NCI-H2171 treated with DMSO at 0.1 percent for 48 hours (cell line): ENCODE measurements at places on chromosomes 5 and 9.

GRCh38 chr5:15510092-15510491 is 10.1 kb downstream of the FBXL7 start:
- no peak for DNase-seq

GRCh38 chr5:67012171-67012570 is 184.4 kb downstream of the CD180 start:
- DNase-seq = no peak

DNA sequence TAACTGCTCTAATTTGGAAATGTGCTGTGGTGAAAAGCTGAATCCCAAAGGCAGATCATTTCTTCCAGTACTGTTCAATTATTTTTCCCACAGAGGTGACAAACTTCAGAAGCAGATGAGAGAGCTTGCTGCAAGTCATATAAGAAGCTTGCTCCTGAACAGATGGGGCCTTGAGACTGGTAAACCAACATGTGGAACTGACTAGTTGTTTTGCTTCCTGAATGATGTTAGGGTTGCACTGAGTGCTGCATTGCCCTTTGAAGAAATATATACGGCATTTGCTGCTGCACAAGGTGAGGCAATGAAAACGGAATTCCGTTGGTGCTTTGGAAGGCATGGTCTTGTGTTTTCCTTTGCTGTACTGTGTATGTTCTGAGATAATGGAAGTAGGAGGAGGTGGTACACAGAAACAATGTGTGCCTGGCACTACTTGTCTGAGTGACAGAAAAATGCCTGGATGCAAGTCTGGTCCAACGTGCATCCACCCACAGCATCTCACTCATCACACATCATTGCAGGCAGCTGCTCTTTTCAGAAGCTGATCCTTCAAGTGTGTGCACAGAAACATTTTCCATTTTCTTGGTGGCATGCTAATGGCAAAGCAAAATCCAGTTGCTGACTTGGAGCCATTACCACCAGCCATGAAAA is 76.9 kb downstream of the ANKH start:
- DNase-seq = peak; percentile 68

- no peak for DNase-seq
These were observed 290.5 kb downstream of the DOCK8 start for GRCh38 chr9:504921-505740.

GRCh38 chr9:7899753-7900152 is 100.2 kb upstream of the DMAC1 start:
- DNase-seq = no peak

GRCh38 chr5:36363744-36364143 is 62.0 kb upstream of the RANBP3L start:
- no peak for DNase-seq

DNA sequence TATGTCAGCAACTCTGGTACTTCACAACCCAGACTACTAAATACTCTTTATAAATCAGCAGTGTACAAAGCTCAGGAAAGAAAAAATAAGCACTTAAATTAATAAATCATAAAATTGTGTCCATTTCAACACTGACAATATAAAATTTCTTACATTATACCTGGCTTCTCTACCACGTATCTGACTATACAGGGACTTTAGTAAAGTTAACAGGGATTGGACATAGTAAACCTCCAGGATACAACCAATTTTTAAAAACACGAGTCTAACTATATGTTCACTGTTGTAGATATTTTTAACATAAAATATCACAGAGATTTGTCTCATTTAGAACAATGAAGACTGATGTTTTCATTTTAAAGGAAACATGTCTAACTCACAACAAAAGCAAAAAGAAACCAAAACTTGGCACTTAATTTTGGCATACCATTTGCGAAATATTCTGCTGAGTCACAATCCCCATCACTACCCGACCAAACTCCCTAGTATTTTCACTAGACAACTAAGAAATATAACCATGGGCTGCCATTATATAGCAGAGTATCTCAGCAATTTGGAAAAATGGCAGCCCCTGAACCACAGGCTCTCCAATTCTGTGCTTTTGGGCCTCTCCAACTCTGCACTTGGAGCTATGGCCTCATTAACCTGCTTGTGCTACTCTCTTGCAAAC is 14.4 kb downstream of the FAM169A start:
- DNase-seq = no peak

DNA sequence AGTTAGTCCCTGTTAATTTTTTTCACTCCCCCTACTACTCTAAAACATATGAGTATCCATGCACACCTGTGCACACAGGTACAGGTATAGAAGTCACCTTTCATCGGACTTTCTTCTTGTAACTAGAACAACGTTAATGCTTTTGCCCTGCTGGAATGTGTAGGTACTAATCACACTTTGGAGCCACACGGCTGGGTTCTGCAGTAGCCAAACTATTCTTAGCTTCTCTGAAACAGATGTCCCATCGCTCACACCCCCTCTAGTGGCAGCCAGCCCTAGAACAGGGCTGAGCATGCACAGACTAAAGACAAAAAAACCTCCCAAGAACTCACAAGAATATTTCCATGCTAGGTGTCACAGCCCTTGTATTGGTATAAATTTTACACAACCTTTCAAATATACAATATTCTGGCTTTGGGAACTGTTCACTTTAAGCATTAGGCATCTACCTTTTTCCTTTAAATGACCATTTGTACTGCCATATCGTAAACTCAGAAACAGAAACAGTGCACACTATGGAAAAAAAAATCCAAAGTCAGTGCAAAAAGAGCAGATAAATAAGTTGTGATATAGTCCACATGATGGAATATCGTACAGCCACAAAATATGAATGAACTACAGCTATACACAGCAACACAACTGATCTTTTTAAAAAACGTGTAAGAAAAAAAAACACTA is 64.0 kb downstream of the RETREG1 start:
- peak; percentile 81 for DNase-seq

GRCh38 chr9:7405924-7406604 is 393.5 kb downstream of the DMAC1 start:
- no peak for DNase-seq

- no peak for DNase-seq
These were observed 170.1 kb downstream of the GADD45G start for GRCh38 chr9:89774858-89775370.

- DNase-seq = peak; percentile 59
These were observed 63.6 kb downstream of the RNF180 start for GRCh38 chr5:64229163-64229774.

DNA sequence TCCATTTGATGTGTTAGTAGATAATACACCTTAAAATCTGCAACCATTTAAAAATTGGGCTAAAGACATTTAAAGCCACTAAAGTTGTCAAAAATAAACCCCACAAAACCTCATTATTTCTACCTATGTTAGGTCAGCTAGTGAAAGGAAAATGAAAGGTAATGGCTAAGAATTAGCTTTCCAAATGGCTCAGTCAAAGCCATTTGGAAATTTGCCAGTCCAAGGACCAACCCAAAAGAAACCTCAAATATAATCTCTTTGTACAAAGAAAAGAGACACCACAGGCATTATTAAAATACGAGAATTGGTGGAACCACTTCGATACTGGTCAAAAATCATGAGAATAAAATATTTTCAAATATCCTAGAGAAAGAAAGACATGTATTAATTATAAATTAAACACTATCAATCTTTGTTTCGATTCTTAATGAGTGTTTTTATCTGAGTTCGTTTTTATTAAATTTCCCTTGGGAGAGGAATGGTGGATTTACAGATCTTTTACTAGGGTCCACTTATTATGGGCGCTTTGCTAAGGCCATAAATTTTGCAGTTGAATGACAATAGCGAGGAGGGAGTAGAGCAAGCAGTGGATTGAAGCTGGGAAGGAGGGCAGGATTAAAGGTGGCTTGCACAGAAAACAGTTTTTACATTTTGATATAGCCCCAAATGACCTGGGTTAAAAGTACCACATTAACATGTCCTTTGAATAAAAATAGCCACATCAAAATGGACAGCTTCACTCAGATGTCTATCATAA is 116.8 kb upstream of the SHB start:
- DNase-seq = no peak

DNA sequence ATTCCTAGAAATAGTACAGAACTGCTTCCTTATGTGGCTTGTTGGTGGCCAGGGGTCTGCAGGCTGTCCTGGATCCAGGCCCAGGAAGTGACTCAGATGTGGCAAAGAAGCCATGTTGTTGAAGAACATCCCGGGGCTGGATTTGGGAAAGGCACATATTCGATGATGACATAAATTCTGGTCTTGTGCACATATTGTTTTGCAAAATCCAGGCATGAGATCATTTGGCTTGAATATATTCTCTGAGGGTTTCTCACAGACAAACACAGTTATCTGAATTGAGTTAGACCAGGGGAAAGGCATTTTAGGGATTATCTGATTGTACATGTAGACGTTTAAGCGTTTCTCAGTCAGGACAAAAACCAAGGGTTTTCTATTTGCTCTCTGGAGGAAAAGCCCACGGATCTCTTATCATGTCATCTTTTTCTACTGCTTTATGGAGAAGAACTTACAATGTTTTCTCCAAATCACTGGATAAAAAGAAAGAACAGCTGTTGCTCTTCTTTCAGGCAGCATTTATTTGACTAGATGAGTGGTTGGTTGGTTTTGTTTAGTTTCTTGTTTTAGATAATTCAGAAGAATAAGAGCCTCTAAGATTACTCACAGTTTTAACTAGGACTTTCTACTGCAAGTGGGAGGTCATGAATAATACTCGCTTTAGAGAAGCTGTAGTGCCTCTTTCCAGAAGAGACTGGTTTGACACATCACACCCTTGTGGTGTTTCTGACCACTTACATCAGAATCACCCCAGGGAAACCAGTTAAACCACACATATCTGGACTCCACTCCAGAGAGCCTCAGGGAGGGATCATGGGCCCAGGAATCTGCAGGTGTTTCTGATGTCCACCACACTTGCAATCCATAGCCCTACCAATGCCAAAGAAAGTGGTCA is 29.5 kb upstream of the LHFPL2 start:
- no peak for DNase-seq

DNA sequence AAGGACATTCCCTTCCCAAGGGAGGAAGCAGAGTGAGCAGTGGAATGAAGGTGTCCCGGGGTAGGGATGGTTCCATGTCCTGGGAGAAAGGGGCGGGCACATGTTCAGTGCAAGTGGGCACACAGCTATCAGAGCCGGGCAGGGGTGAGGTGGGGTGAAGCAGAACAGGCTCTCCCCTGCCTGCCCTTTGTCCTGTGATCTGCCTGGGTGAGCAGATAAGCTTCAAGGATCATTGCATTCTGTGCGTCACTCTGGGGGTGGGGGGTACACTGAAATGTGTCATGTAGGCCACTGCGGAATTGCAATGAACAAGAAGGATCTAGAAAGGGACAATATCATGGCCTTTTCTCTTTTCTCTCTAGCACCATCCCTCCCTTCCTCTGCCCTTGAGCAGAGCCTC is 61.7 kb upstream of the SHB start:
- no peak for DNase-seq

GRCh38 chr5:15573590-15573989 is 73.6 kb downstream of the FBXL7 start:
- DNase-seq = no peak

DNA sequence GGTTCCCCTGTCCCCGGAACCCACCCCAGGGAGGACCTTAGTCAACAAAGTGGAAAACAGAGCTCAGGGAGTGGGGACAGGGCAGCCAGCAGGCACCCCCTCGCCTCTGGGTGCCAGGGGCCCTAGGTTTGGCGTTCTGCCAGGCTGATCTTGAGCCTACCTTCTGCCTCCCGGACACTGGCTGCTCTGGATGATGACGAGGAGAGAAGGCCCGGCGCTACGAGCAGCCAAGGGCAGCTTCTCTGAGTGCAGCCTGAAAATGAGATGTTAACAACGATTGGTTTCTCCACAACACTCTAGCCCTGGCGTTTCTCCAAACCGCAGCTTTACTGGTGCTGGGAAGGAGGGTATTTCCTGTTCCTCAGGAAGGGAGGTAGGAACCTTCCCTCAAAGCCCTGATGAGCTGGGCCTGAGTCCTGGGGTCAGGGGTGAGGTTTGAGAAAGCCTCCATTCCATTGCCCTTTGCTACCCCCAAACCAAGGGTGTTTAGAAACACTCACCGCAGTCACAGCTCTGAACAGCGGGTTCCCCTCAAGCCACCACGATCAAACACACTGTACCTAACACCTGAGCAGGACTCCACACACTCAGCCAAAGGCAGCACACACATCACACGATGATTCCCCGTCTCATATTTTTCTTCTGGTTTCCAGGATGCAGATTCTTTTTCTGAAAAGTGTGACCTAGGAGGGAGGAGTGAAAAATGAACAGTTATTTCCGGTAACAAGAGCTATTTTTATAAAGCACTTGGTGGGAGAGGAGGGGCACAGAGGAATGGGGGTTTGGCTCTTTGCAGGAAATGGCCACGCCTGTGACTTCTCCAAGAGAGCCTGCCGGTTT is at the start of gene STING1:
Gene STING1, minus strand, starts transcription at position 709 of the 840 bp plus-strand sequence. CDS start 1,054 bp downstream, outside the sequence.
- DNase-seq = peak; percentile 60

- DNase-seq = no peak
These were observed 60.6 kb upstream of the TMEM215 start for GRCh38 chr9:32722704-32723103.

DNA sequence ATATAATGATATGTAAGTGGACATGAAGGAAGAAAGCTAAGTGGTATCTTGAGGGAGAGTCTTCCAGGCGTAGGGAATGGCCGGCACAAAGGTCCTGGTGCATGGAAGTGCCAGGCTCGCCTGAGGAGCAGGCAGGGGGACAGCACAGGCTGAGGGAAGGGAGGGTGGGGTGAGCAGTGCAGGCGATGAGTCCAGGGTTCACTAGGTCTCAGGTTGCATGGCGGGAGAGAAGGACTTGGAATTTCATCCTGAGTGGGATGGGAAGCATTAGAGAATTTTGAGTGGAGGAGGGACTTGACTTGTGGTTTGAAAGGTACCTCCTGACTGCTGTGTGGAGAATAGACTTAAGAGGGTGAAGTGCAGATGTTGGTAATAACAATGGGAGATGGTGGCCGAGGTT is 268.9 kb downstream of the ARHGEF28 start:
- DNase-seq = no peak

GRCh38 chr9:71929223-71929622 is 17.8 kb downstream of the C9orf85 start:
- DNase-seq = no peak

DNA sequence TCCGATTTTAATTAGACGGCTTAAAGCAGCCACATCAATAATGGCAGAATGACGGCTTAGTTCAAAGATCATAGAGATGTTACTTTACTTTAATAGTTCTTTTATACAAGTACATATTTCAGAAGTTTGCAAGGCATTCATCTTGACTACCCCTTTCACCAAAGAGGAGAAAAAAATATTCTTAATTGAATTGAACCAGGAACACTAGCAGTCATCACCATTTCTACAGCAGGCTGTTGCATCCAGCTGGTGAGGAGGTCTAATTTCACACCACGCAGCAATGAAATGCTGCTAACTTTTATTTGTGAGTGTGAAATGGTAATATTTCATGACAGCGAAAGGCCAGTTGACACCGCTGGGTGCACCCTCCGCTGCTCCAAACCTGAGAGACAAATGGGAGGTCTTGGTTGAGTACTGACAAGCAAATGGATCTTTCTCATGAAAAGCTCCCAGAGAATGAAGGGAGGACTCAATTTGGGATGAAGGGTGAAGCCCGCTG is 322.2 kb downstream of the GLIS3 start:
- peak; percentile 94 for DNase-seq
